Retina (tissue), 1 donor: ENCODE measurements at places on chromosomes 12 and 14.

- peak; percentile 52 for DNase-seq
Observed at GRCh38 chr12:30144777-30145683, 361.3 kb upstream of the TMTC1 start.

DNA sequence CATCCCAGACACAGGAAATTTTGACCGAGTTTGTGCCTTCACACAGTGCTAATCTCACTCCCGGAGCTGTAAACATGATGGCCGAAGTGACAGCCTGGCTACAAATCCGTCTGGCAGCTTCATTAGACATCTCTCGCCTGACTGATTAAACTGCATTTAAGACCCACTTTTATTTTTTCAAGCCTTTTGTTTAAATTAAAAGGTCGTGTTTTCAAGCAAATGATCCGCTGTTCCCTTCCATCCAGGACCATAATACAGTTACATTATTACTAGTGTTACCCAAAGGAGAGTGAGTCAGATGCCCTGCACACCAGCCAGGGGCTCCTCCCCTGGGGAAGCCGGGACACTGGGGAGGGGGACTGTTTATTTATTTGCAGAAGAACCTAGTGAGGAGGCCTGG lies 200.2 kb downstream of the EXOC5 start:
- peak; percentile 69 for DNase-seq

DNA sequence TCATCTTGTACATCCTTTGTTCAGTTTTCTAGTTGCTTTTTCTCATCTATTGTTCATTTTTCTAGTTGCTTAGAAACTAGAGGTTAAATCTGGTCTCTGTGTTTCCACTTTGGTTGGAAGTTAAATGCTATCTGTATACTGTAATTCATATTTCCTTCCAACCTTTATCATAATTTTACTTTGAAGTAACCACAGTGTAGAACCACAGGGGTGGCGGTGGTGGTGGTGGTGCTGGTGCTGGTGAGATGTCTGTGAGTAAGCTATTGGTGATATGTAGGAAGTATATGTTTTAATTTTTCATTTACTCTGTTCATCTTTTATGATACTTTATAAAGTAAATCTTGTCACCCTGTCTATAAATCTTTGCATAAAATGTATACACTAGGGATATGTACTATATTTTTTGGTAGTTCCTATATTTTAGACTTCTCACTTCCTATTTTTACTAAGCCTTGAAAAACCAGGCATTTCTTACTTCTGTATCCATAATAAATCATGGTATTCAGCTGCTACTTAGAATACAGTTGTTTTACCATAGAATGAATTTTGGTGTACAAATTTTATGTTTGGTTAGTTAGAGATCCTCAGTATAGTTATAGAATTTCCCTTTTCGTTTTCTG lies 31.9 kb downstream of the CCDC91 start:
- no peak for DNase-seq

GRCh38 chr14:73125169-73125588 lies 11.1 kb upstream of the PSEN1 start:
- DNase-seq = no peak

- DNase-seq = no peak
Observed at GRCh38 chr12:57841445-57841844, 5.1 kb downstream of the CTDSP2 start.

GRCh38 chr12:34394211-34395055 lies 372.1 kb downstream of the ALG10 start:
- DNase-seq = no peak

GRCh38 chr12:45581112-45581511 lies 148.4 kb upstream of the ARID2 start:
- DNase-seq = no peak

GRCh38 chr12:27002141-27002540 lies 12.0 kb downstream of the TM7SF3 start:
- DNase-seq = no peak

DNA sequence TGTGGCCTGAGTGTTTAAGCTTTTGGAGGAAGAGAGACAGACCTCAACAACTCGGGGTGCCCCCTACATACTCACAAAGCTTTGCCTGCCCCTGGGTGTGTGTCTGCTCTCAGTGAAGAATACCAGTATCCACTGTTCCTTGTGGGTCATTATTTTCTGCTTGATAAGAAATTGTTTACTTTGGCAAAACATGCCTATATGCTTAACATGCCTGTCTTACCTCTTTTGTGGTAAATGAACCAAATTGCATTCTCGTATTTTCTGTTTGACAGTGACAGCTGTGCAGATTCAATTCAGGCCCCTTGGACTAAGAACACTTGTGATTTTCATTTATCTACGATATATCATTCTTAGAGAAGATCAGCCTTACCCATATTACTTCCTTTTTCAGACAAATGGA lies 50.6 kb upstream of the REP15 start:
- DNase-seq = no peak

- no peak for DNase-seq
Observed at GRCh38 chr12:124466216-124467128, 100.9 kb downstream of the NCOR2 start.

GRCh38 chr12:46558677-46559076 lies 186.1 kb upstream of the SLC38A2 start:
- DNase-seq = no peak

DNA sequence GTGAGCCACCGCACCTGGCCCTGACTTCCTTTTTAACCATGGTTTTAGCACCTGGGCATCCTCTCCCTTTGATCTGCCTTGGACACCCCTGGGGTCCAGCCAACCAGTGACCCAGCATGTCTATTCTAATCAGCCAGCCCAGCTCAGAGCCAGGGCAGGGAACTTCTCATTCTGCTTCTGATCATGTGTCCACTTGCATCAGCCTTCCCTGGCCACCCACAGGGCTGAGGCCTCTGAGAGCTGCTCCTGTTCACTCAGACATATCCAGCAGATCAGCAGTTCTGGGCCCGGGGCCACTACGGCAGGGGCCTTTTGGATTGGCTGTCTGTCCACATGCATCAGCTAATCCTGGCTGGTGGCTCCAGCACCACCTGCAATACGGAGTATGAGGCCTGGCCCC lies 117.9 kb upstream of the MAP1LC3B2 start:
- DNase-seq = peak; percentile 22

GRCh38 chr14:80933282-80933681 lies 8.3 kb downstream of the CEP128 start:
- DNase-seq = no peak

DNA sequence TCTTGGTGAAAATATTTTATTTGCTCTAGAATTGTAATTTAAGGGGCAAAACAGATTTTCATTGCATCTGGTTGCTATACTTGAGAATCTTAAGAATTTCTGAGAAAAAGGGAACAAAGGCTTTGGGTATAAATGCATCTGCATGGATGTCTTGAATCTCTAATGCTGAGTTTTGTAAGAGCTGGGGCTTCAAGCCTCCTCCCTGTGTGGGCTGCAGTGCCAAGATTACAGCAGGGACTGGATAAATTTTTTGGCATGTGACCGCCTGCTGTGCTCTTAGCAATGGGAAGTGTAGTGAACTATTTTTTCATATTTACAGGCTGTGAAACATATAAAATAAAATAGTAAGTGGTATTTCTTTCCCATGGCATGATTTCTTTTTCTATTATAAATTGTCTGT lies 70.0 kb downstream of the SLC38A6 start:
- DNase-seq = no peak

GRCh38 chr14:68637106-68638021 lies 155.5 kb downstream of the ZFP36L1 start:
- DNase-seq = no peak

DNA sequence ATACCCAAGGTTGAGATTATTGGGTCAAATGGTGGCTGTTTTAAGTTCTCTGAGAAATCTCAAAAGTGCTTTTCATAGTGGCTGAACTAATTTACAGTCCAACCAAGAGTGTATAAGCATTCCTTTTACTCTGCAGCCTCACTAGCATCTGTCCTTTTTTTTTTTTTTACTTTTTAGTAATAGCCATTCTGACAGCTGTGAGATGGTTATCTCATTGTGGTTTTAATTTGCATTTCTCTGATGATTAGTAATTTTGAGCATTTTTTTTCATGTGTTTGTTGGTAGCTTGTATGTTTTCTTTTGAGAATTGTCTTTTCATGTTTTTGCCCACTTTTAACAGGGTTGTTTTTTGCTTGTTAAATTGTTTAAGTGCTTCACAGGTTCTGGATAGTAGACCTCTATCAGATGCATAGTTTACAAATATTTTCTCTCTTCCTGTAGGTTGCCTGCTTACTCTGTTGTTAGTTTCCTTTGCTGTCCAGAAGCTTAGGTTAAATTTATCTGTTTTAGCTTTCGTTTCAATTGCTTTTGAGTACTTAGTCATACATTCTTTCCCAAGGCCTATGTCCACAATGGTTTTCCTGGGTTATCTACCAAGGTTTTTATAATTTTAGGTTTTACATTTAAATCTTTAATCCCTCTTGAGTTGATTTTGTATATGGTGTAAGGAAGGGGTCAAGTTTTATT lies 881.3 kb upstream of the SEL1L start:
- DNase-seq = no peak

DNA sequence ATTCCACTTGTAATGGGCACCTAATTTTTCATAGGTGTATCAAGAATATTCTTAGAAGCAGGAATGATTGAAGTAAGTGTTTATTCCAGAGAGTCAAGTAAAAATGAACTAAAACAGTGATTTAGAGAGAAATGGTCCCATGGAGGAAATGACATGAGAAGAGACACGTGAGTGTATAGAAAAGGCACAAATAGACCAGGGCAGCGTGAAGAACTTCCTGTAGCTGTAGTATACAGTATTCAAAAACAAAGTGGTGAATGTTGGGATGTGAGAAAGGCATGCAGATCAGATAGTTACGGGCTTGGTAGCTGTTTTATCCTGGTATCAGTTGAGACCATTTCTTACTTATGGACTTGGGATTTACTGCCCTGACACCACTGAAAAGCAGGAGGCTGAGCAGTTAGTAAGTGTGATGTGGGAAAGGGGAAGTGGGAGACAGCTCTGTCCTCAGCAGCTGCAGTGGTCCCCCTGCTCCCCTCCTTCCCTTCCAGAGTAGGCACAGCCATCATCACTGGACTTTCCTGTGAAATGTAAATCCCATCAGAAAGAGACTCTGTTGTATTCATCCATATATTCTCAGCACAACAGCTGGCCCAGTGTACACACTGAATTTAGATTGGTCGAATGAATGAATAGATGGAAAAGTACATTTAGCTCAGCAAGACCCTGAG lies 16.8 kb upstream of the TESPA1 start:
- no peak for DNase-seq

DNA sequence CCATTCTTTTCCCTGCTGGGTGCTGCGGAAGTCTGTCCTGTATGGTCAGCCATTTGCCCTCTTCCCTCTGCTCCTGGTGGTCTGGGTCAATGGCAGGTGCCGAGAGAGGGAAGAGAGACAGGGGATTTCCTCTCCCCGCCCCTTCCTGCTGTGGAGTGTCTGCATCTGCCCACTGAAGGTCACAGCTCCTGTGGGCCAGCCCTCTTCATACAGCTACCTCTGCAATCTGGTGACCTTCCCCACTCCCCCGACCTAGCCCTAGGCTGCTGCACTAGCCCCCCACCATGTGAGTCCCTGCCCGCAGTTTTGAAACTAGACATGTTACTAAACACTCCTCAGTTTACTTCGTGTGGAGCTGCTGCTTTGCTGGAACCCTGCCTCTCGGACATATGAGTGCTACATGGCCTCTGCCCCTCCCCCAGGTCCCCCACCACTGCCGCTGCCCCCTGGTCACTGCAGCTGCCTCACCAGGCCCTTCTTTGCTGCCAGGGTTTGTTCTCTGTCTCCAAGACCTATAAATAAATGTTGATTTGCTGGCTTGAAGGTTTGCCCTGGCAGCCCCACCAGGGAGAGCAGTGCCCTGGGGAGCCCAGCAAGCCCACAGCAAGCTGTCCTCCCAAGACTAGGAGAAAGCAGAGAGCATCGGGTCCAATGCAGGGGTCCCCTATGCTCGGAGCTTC lies 102.9 kb downstream of the DPF3 start:
- DNase-seq = no peak

DNA sequence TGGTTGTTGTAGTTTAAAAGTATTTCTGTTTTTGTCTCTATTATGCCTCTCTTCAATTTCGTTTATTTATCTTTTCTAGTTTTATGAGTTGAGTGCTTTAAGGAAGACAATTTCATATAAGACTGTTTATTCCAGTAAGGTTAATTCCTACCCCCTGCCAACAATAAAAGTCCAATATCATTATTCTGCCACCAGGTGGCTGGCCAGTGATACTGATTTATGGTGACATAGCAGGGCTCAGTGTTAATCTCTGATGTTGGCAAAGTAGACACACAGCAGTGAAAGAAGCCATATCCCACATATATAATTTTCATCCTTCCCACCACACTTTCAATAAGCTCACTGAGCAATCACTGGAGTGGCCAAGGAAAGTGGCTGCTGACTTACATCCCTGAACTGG lies 69.0 kb upstream of the BMP4 start:
- no peak for DNase-seq

GRCh38 chr14:74649673-74650072 lies 37.6 kb upstream of the LTBP2 start:
- DNase-seq = no peak

GRCh38 chr14:51789596-51789995 lies 70.8 kb upstream of the GNG2 start:
- DNase-seq = no peak

GRCh38 chr14:100915560-100915959 lies 12.0 kb upstream of the RTL1 start:
- no peak for DNase-seq

- DNase-seq = no peak
Observed at GRCh38 chr12:20350495-20350894, 17.8 kb upstream of the PDE3A start.

DNA sequence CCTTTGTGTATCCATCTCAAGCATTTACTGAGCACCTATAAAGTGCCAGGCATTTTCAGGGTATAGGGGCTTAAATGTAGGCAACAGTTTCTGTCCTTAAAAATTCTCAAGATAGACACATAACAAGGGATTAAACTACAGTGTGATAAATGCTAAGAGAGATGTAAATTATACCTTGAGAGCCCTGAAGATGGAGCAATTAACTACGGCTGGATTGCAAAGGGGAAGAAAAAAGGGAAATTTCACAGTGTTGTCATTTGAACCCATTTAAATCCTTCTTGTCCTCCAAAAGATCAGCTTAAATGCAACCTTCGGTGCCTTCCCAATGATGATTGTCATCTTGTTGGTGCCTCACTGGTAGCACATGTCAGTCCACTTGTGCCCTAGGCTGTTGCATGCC lies 11.5 kb upstream of the IL26 start:
- no peak for DNase-seq

DNA sequence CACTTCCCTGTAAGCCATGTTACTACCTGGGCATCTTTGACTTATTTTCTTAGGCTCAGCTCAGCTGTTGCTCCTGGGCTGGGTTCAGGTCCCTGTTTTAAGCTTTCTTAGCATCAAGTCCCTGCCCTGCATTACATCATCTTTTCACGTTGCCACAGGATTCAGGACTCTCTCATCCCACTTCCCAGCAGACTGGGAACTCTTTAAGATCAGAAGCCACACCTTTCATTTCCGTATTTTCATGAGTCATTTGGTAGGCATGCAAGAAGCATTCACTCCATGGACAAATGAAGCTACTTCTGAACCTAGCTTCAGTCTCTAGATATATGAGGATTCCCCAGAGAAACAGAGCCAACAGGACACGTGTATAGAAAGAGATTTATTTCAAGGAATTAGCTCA lies 726.8 kb downstream of the VRK1 start:
- DNase-seq = no peak

- DNase-seq = no peak
Observed at GRCh38 chr14:83006121-83006670, 1472.5 kb upstream of the SEL1L start.

- DNase-seq = no peak
Observed at GRCh38 chr14:42565556-42565955, 958.9 kb downstream of the LRFN5 start.

- no peak for DNase-seq
Observed at GRCh38 chr14:25308244-25308643, 258.3 kb upstream of the STXBP6 start.
